ENCODE measurements at places on chromosomes 1 and 21.
A peak's percentile ranks its signal among the peaks of the same experiment; 100 is the strongest.

- no peak for DNase-seq
Observed at GRCh38 chr1:212962509-212962908, 12.2 kb downstream of the VASH2 start.

GRCh38 chr1:168335500-168335899 is 54.8 kb downstream of the TBX19 start:
- DNase-seq = no peak

DNA sequence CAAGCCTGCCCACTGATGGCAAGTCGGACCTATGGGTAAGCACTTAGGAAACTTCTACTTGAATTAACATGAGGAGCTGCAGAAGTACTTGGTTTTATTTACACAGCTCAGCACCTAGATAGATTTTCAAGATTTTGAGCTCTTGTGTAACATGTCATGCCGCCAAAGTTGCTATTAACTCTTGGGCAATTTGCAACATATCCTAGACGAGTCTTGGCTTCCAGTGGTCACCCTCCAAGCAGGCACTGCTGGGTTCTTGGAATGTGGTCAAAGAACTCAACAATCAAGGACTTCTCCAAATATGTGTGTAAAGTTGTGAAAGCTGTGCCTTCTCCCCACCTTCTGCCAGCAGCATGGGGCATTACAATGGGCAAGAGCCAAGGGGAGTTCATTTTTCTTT is 17.8 kb upstream of the GUCA2B start:
- DNase-seq = no peak

GRCh38 chr1:88609051-88609450 is 75.0 kb upstream of the PKN2 start:
- no peak for DNase-seq

DNA sequence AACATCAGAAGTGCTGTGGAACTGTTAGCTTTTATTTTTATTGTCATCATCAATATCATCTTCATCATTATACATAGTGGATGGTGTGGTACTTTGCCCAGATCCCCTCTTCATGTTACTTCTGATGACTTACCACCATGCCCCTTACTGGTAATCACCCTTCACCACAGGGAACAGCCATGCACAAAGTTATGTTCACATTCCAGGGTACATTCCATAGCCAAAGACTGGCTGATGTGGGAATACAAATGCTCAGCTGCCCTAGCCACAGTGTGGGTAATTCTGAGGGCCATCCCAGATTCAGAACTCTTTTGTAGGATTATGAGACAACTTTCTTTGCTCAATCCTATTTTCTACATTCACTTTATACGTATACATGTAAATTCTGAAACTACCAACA is 691.3 kb upstream of the CXADR start:
- no peak for DNase-seq

- no peak for DNase-seq
Observed at GRCh38 chr1:53992085-53992874, 25.7 kb downstream of the LDLRAD1 start.

DNA sequence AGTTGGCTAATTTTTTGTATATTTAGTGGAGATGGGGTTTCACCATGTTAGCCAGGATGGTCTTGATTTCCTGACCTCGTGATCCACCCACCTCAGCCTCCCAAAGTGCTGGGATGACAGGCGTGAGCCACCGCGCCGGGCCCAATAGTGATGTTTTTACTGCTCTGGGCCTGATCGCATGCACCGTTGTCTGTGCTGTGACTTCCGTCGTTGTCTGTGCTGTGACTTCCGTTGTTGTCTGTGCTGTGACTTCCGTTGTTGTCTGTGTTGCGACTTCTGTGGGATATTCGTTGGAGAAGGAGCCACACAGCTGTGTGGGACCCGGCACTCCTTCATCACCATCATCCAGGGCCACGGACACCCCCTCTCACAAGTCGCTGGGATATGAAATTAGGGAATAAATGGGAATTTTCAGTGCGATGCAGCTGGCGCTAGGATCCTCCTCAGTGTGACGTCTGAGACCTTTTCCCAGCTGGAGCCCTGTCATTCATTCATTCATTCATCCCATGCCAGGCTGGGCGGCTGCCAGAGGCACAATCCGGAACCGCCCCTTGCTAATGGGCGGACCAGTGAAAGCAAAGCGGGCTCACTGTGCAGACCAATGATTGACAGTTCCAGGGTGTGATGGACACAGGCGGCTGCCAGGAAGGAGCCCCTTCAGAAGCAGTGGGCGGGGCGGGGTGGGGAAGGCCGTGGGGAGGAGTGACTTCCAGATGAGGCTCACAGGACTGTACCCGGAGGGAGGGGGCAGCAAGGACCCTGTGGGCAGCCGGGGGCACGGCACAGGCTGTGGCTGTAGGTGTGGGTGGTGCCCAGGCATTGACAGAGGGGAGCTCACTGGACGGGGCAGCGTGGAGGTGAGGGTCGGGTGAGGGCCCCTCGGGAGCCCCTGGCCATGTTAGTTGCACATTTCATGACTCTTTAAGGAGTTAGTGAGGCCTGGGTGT is 48.9 kb downstream of the PRKCZ start:
- DNase-seq = no peak

GRCh38 chr1:23611601-23612327 is 52.5 kb upstream of the ID3 start:
- DNase-seq = peak; percentile 51

All from CD4-positive, alpha-beta T cell treated with Interleukin-10 for 1 hour (primary cell).